ENCODE measurements at places on chromosomes 3 and 15.
A peak's percentile ranks its signal among the peaks of the same experiment; 100 is the strongest.

DNA sequence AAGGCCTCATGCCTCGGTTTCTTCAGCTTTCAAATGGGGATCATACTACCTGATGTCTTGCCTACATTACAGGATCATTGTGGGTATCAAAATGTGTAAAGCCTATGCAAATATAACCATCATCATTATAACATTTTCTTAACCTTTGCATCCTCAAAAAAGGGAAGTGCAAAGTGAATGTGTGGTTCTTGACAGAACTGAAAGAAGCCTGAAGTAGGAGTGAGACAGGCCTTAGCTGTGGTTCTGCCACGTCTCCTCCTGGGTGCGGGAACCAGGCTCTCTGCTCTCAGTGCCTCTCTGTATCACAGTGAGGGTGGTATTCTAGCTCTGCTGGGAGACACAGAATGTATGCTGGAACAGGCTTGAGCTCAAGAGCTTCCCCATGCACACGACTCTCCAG lies 316.9 kb upstream of the ICE2 start:
- peak; percentile 10 for DNase-seq

- no peak for DNase-seq
Observed at GRCh38 chr3:81416812-81417211, 344.6 kb downstream of the GBE1 start.

DNA sequence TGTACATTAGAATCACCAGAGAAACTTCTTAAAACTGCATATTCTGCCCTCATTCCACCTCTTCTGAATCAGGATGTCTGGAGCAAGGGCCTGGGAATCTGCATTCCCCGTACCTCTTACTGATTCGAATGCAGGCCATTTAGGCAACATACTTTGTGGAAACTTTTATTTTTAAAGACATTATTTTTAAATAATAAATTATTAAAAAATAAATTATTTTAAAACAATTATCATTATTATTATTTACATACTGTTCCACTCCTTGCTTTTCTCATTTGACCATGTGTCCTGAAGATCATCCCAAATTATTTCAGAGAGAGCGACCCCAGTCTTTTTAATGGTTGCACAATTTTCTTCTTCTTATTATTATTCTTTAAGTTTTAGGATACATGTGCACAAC lies 336.6 kb upstream of the TBC1D5 start:
- DNase-seq: no peak

GRCh38 chr3:185754920-185755319 lies 69.9 kb downstream of the IGF2BP2 start:
- no peak for DNase-seq

DNA sequence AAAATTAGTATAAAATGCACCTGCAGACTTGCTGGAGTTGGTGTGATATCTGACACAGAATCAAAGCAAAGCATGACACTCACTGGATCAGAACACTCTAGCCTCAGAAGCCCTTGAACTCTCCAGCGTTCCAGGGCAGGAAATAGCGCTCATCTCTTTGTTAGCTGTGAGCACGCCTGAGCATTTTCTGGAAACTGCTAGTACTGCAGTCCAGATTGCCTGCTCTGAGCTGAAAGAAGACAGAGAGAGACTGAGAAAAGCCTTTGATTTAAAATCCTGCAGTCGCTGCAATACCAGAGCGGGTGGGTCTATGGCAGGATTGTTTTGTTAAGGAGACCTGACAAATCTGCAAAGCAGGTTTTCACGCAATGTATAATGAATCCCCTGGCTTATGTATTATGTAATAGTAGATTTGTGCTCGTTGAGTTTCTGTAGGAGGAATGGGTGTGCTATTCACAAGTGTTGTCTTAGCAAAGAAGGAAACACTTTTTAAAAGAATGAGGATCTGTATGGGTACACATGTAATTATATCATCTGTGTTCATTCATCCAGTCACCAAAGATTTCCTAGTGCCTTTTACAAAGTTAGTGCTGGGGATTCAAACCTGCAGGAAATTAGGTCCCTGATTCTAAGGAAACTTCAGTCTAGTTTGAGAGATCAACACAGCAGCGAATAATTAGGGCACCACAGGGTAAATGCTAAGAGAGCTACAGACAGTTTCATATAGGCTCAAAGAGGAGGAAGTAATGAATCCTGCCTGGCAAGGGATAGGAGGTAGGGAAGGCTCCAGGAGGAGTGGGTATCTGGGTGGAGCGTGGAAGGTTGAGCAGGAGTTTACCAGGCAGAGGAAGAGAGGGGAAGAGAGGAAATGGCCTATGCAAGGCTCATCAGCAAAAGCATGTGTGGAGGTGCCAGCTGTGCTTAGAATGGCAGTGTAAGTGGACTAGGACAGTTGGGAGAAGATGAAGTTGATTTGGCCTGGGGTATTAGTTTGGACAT lies 26.1 kb upstream of the MGLL start:
- no peak for DNase-seq

- DNase-seq: no peak
Observed at GRCh38 chr3:127217596-127218453, 24.9 kb downstream of the PRR23E start.

DNA sequence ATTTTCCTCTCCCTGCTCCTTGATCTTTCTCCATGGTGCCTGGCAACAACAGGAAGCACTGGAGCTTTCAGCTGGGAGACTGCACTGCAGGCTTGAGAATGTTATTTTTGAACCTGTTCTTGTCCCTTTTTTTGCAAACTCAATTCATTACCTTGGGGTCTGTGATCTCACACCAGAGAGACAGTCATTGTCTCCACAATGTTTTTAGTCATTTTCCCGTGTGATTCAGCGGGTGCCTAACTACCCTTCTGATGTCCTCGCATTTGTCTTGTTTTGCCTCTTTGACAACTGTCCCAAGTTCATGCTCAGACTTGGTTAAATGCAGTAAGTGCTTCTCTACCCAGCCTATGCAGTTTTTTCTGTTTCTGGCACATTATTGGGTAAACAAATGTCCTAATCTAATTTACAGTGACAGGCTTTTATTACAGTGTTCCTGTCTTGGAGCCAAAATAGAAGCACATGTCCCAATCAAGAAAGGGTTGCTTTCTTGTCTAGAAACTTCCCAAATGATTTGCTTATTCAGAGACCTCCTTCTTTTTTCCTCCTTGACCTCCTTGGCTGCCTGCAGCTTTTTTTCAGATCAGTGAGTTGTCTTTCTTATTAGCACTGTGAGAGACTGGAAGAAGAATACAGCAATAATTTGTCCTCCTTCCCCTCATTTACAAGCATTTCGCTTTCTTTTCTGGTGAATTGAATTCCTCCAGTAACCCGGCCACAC lies 162.4 kb downstream of the NSUN3 start:
- DNase-seq: no peak

DNA sequence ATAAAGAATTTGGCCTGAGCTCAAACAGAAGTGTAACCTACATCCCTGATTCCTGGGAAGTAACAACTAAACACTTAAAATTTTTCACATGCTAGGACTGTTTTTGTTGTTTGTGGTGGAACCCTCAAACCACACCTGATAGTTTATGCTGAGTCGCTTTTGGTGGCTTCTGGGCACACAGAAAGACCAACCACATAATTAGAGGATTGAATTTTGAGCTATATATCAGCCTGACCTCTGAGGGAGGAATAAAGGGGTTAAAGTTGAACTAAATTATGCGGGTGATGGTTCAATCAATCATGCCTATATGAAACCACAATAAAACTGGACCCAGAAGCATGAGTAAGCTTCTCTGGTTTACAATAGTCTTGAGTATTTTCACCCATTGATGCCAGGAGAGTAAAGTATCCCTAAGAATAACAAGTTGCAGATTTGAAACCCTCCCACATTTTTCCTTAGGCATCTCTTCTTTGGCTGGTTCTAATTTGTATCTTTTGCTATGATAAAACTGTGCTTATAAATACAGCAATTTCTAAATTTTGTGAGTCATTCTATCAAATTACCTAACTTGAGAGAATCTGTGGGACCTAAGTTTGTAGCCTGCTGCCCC lies 1304.5 kb upstream of the GBE1 start:
- DNase-seq: no peak
